ENCODE measurements at places on chromosomes 7 and 10. TPM values are rescaled to one million over a fixed set of nuclear protein-coding genes. Genes with fewer than 3 reads are reported as not detected.

The VPS37D gene
- 1.1 TPM for total RNA-seq

The NEUROD6 gene
- total RNA-seq = not detected

The GIMAP5 gene
- total RNA-seq = 40.7 TPM

The AZGP1 gene
- total RNA-seq = not detected

The PARD3 gene
- total RNA-seq = 2.0 TPM

The DOCK4 gene
- total RNA-seq = 0.32 TPM

The ARHGAP19 gene
- total RNA-seq = 53.2 TPM

The SEC61G gene
- 172 TPM for total RNA-seq

The AMPH gene
- total RNA-seq = not detected

The OPN1SW gene
- not detected for total RNA-seq

The TFR2 gene
- 11.9 TPM for total RNA-seq

The ZNF804B gene
- not detected for total RNA-seq

The KCP gene
- not detected for total RNA-seq

The WIPF3 gene
- not detected for total RNA-seq

The PHYHIPL gene
- total RNA-seq = not detected

The SYT15 gene
- 0.98 TPM for total RNA-seq

The PAPOLB gene
- total RNA-seq = not detected

The PTN gene
- not detected for total RNA-seq

The EVX1 gene
- total RNA-seq = not detected

The FKBP6 gene
- total RNA-seq = not detected

The XRCC2 gene
- total RNA-seq = 17.2 TPM

The HOXA13 gene
- total RNA-seq = not detected

The ADRB1 gene
- total RNA-seq = 0.27 TPM

The PGAM2 gene
- total RNA-seq = not detected

The CD36 gene
- total RNA-seq = not detected

The GNG11 gene
- not detected for total RNA-seq

The ZMIZ1 gene
- total RNA-seq = 52.2 TPM

The CABCOCO1 gene
- not detected for total RNA-seq

The GPNMB gene
- total RNA-seq = 1.5 TPM

The GHRHR gene
- total RNA-seq = not detected

The SAMD9 gene
- total RNA-seq = 14.6 TPM

The CRPPA gene
- 1.4 TPM for total RNA-seq

The HOXA10 gene
- total RNA-seq = not detected

The ITPRID1 gene
- total RNA-seq = not detected

The JAZF1 gene
- total RNA-seq = 3.3 TPM

The LIPF gene
- total RNA-seq = not detected

The SDK1 gene
- 0.78 TPM for total RNA-seq

The CALHM1 gene
- not detected for total RNA-seq

Data from activated CD8-positive, alpha-beta T cell treated with anti-CD3 and anti-CD28 coated beads for 36 hours (primary cell).